ENCODE measurements at places on chromosomes 3 and 15. TPM values are rescaled to one million over a fixed set of nuclear protein-coding genes. Genes with fewer than 3 reads are reported as not detected.

GRCh38 chr3:6120786-6121185, 740.1 kb upstream of the GRM7 start:
- no peak for DNase-seq

Gene SHC4
- total RNA-seq: 1.4 TPM

Gene MKRN2OS
- not detected for total RNA-seq

Gene GALNT15
- not detected for total RNA-seq
